ENCODE measurements at places on chromosomes 7 and 10.

GRCh38 chr10:104809288-104810090 lies 168.4 kb downstream of the SORCS3 start:
- DNase-seq = no peak

- no peak for DNase-seq
Observed at GRCh38 chr7:94436018-94436604, 41.4 kb downstream of the COL1A2 start.

DNA sequence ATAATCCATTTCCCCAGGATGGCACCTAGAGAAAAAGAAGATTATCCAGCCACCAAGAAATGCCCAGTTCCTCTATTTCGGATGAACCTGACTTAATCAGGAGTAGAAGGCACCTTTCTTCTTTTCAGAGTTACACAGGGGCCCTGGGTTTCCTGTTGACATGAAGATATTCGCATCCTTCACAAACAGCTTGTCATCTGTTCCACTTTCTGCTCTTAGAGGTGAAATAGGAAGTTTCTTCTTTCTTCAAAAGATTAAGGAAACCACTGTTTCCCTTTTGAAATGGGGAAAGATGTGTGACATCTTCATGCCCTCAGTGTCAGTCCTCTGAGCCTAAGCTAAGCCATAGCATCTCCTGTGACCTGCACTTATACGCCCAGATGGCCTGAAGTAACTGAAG lies 39.1 kb upstream of the RAB18 start:
- DNase-seq = no peak

GRCh38 chr7:149856583-149856982 lies 17.2 kb upstream of the ATP6V0E2 start:
- no peak for DNase-seq

DNA sequence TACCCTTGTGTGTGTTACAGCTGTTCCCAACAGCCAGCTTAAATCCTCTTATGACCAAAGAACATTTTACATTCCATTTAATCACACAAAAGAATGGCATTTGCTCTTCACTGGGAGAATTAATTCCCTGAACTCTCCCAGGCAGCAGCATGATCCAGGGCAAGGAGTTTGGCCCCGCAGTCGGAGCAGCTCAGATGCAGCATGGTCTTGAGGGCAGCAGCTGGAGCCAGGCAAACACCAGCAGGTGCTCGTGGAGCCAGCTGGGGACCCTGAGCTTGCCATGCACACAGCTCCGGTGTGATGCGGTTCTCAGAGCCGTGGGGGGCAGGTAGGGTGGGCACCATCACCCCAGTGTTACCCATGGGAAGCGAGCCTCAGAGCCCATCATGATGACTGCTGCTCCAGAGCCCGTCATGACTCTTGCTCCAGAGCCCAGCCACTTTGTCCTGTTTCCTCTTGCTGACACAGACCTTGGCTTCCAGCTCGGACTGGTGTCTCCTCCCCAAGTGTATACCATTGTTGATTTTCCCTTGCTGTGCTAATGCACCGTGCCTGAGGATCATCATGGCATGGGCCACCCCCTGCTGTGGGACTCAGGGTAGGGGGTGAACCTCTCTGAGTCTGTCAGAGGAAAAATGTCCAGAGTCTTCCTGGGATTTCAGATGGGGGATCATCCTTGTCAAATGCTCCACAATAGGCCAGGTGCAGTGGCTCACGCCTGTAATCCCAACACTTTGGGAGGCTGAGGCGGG lies 75.8 kb downstream of the ZRANB1 start:
- DNase-seq = no peak

GRCh38 chr10:66678521-66678920 lies 247.3 kb upstream of the LRRTM3 start:
- no peak for DNase-seq

- DNase-seq = no peak
Observed at GRCh38 chr7:24227603-24228359, 56.2 kb upstream of the NPY start.

DNA sequence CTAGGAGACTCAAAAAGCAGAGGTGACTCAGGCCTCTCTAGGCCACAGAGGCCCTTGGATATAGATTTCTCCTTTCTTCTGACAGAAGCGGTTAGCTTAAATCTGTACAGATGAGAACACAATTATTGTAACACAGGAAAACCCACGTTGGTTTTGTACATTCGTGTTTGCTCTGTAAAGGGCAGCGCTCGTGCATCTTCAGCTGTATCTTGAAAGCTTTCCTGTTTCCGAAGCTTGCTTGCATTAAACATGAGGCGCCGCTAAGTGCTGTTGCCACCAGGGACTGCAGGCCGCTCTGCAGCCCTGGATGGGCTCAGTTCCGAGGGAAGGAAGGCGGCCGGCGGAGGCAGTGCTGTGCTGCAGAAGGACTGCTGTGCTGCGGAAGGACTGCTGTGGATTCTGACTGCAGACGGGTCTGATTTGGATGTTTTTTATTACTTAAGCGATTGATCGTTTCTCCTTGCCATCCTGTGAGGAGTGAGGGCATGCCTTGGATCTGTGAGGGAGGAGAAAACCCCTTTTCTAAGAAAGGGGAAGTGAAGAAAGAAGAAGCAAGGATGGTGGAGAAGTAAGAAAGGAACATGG lies 53.3 kb downstream of the FHIP2A start:
- no peak for DNase-seq

- DNase-seq = no peak
Observed at GRCh38 chr7:81869670-81870069, 99.8 kb upstream of the HGF start.

- DNase-seq = no peak
Observed at GRCh38 chr10:127648885-127649284, 88.1 kb upstream of the FOXI2 start.

DNA sequence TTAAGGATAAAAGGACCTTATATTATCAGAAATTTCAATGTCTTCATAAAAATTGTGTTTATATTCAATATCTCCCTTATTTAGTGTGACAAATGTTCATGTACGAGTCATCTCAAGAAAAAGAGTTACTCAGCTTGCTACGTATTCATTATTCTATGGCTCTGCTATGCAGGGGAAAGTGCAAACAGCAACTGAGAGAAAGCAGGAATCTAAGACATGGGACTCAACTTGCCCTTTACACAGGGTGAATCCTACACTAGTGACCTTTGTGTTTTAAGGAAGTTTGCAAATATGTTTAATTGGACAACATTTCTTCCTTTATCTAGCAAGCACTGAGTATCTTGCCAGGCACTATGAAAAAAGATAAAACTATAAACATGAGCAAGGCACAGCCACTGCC lies 104.7 kb downstream of the NPSR1 start:
- DNase-seq = no peak

GRCh38 chr7:4837041-4837802 lies 24.6 kb downstream of the PAPOLB start:
- no peak for DNase-seq

- DNase-seq = no peak
Observed at GRCh38 chr10:131876508-131876907, 24.3 kb upstream of the PPP2R2D start.

- DNase-seq = no peak
Observed at GRCh38 chr7:117950601-117951260, 77.5 kb upstream of the CTTNBP2 start.

DNA sequence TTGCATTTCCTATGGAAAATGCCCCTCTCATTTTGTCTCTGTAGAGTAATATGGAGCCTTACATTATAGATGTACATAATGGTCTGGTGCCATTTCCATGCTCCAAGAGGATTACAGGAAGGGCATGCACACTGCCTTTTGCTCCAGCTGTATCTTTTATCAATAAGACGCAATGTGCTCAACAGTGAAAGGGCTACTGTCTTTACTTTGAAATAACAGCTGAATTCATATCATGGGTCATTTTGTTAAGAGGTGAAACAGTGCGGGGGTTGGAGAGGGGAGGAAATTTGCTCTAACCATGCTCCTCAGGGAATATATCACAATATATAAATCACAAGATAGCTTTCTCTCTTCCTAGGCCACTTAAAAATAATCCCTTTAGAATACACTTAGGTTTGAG lies 77.7 kb downstream of the ICA1 start:
- DNase-seq = no peak

- peak; percentile 14 for DNase-seq
Observed at GRCh38 chr10:124388823-124389612, 29.7 kb downstream of the OAT start.

- DNase-seq = no peak
Observed at GRCh38 chr7:137097111-137097510, 228.7 kb downstream of the CHRM2 start.

DNA sequence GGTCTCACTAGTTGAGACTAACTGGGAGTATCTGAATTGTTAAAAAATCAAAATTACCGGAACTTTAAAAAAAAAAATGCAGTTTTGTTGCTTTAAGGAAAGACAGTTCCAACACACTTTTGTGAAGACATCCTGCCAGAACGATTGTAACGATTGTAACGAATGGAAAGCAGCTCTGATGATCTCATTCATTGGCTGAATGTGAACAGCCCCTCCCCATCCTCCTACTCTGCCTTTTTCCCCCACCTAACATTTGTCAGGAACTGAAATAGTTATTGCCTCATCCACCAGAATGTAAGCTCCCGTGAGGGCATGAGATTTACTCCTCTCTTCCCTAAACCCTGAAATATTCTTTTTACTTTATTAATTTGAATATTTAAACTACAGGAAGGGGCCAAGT lies 23.1 kb upstream of the ZC3HAV1L start:
- DNase-seq = no peak

DNA sequence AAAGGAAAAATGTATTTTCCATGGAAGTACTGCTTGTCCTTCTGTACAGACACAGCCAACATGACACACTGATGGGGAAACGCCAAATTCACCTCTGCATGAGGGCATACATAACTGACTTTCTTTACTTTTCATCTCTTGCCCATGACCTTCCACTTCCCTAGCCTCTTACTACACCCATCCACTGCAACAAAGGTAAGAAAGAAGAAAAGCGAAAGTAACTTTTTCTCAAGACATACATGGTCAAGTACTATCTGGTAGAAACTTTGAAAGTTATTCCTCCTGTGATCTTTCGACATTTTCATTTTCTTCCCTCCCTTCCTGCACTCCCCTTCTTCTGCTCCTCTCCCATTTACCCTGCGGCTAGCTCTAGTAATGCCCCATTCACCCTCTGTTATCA lies 130.8 kb downstream of the USP6NL start:
- DNase-seq = no peak

- no peak for DNase-seq
Observed at GRCh38 chr10:65348637-65349036, 1577.2 kb upstream of the LRRTM3 start.

- DNase-seq = no peak
Observed at GRCh38 chr10:63692220-63692896, 171.2 kb downstream of the REEP3 start.

DNA sequence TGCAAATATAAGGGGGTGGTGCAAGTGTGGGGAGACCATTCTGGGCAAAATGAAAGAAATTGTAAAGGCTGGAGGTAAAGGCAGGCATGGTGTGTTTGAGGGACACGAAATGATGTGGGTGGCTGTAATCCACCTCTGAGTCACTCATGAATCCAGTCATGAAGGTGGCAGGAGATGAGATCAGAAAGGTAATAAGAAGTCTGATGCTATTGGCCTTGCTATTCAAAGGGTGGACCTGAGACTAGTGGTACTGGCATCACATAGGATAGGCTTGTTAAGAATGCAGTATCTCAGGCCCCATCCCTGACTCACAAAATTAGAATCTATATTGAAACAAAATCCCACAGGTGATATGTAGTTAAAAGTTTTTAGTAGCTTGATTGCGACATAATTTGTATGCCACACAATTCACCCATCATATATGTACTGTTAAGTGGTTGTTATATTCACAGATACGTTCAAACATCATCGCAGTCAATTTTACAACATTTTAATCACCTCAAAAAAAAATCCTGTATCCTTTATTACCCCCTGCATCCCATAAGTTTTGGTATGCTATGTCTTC lies 85.6 kb downstream of the ST8SIA6 start:
- no peak for DNase-seq

- DNase-seq = no peak
Observed at GRCh38 chr7:138116892-138117291, 40.6 kb downstream of the AKR1D1 start.

- no peak for DNase-seq
Observed at GRCh38 chr7:118153551-118154177, 30.3 kb upstream of the LSM8 start.

DNA sequence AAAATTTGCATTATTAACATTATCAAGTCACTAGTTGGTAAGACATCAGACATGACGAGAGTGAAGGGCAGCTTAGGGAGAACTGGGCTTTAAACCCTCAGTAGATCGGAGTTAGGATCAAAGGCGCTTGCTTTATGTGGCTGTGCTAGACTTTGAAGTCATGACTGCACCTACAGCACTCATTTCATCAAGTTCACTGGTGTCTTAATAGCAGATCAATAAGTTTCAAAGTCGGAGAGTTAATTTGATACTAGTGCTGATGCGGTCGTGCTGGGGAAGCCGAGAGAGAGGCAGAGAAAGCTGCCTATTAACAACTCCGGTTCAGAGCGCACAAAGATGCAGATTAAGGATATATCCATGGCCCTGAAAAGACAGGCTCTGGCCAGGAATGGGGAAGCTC lies 172.9 kb downstream of the TCF7L2 start:
- no peak for DNase-seq

DNA sequence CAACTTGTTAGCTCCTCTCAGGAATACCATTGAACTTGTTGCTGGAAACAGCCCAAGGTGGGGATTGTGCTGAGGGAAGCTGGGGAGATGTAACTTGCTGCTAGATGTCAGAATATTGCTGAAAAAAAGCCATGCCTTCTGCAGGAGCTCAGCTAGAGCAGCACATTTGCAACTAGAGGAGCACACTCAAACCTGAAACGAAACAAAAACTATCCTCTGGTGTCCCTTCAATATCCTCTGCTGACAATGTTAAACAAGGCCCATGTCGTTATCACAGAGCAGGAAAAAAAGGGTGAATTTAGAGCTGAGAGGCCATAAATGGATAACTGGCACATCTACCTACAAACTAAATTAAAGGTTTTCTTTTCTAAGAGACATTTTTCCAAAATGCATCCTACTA lies 53.7 kb upstream of the MACC1 start:
- no peak for DNase-seq

GRCh38 chr10:88489107-88489506 lies 94.0 kb downstream of the RNLS start:
- no peak for DNase-seq

GRCh38 chr7:36916619-36917018 lies 192.3 kb upstream of the AOAH start:
- DNase-seq = no peak

Measured in AG09309 (cell line).